ENCODE measurements at places on chromosomes 11 and 22.

- DNase-seq, result no peak
Measured at GRCh38 chr11:35064114-35064800, 74.7 kb upstream of the CD44 start.

GRCh38 chr22:45451972-45452371 is 38.5 kb downstream of the RIBC2 start:
- DNase-seq, result no peak

GRCh38 chr11:15223318-15223717 is 108.6 kb downstream of the INSC start:
- DNase-seq, result no peak

DNA sequence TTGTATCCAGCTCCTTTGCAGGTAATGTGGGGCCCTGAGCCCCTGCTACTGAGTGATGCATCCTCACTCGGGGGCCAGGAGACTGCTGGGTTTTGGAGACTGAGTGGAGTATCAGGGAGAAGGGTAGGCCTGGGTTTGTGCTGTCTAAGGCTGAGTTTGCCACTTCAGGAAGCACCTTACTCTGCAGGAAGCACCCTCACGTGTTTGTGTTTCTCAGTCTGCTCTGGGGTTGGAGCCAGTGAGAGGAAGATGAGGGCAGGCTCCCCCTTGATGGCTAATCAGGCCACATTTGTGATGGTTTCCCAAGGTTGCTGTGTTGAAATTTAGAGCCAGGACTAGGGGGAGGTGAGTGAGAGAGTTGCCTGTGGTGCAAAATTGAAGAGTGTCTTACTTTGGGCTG is 13.7 kb upstream of the THY1 start:
- no peak for DNase-seq

- DNase-seq, result no peak
Measured at GRCh38 chr11:105582497-105582896, 27.4 kb upstream of the GRIA4 start.

DNA sequence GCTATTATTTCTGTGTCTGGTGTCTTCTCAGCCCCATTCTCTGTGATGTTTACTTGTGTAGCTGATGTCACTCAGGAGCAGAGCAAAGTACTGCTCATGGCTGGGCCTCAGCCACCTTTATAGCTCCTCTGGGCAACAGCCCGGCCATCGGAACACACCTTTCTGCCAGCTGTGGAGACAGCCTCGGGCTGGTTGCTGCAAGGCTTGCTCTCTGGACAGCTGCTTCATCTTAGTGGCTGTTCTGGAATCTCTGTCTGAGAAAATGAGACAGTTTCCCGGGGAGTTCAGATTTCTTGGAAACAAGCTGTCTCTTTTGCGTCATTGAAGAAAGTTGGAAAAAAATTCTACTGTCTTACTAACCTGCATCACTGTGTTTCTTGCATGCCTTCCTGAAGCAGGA is 20.0 kb downstream of the THY1 start:
- no peak for DNase-seq

DNA sequence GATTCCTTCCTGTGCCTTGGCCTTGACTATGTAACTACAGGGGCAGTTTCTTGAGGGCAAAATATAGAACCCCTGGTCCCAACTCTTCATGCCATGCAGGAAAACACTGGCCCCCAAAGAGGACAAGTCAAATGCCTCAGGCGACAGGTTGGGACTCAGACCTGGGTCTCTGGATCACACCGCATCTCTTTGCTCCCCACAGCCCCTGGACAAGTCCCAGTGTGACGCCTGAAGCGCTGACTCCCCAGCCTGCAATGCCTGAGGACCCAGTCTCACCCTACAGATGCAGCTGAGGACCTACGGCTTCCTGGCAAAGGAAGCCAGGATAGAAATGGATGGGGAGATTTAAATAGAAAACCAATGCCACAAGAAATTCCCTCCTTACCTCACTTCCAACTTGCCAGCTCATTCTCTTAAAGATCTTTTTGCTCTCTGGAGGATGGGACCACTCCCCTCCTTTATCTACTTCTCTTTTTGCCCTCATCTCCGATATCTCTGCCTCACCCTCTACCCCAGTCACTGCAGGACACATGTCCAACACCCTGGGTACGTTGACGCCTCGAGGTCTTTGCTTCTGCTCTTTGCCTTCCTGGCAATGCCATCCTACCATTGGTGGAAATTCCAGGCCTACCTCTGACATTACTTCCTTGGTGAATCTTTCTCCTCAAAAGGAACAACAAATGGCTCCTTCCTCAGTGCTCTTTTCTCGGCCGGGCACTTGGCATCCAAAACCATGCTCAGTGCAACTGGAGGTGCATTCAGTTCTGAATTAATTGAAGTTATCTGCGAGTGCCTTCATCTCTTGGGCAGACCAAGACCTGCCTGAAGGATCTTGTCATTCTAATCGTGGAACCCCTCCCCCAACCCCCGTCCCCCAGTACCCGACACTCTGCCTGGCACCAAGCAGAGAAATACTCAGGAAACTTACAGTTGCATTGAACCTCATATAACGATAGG is 2.0 kb upstream of the PRDM11 start:
- DNase-seq, result no peak

DNA sequence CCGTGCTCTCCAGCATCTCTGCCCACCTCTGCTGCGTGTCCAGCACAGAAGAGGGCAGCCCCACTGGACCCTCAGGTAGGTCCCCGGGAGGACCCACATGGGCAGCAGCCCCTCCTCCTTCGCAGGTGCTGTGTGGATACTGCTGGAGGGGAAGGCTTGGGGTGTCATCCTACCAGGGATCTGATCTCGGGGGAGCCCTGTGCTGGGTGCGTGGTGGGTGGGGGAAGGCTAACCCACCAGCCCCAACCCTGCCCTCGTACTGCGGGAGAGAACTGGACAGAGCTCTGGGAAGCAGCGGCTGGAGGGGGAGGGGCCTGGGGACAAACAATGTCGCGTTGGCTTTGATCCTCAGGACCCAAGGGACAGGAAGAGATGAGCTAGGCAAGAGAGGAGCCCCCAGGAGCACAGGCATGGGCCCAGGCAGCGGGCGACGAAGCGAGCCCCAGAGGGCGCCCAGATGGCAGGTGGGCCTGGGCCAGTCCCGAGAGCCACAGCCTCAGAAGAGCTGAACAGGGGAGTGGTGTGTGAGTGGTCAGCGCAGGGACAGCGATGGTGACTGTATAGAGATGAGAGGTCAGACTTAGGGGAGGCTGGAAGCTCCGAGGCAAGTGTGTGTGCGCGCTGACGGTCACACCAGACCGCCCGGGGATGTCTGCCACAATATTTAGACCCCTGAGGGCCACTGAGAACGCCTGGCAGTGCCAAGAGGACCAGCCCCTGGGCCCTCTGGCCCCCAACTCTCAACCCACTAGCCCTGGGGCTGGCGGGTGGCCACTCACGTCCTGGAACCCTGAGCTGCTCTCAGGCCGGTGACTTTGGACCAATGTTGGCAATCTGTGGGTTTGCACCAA is 1.4 kb upstream of the PIM3 start:
- DNase-seq, result no peak

DNA sequence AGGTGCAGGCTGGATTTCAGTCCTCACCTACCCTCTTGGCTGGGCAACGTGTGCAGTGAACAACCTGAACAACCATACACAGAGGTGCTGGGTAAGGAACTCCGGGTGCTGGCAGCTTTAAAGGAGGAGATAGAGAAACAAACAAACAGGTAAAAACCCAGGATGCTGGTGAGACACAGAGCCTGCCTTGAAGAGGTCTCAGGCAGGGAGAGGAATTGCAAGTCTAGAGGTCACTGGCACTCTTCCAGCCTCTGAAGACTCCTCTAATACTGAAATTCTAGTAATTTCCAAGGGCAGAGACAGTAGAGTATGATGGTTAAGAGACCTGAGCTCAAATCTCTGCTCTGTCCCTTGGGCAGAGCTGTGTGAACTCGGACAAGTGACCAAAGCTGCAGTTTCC is 192.5 kb downstream of the CEP164 start:
- DNase-seq, result no peak

GRCh38 chr22:45807156-45807915 is 135.7 kb downstream of the ATXN10 start:
- no peak for DNase-seq

DNA sequence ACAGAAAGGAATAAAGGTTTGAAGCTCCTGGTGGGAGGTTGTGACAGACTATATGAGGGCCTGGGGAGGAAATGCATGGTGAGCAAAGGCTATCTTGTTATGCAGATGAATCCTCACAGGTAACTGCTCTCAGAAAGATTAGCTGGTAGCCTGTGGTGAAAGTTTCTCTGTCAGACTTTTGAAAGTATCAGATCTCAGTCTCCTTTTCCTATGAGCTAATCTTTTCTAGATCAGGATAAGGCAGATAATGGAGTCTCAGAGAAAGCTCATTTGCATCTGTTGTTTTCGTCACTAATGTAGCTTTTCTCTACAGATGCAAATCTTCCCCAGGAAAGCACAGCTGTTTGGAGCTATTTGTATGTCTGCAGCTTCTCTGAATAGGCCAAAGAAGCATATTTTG is 21.0 kb upstream of the OR6X1 start:
- no peak for DNase-seq

DNA sequence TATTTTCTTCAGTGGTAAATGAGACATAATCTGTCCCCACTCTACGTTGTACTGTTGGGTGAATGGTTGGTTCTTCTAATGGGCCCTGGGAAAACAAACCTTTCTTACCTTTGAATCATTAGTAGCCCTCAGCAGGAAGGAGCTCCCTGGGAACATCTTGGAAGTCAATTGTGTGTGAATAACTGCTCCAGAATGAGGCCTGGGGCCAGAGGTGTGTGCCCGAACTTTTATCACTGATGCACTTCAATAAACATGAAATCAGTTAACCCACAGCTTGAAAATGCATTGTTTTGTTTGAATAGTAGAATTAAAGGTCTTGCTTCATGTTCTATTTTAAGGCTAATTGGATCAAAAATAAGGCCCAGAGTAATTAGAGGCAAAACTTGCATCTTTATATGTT is 67.1 kb downstream of the NAV2 start:
- DNase-seq, result no peak

- no peak for DNase-seq
Measured at GRCh38 chr11:76672431-76673175, 2.1 kb upstream of the LRRC32 start.

GRCh38 chr11:119772641-119773415 is 43.8 kb upstream of the NECTIN1 start:
- DNase-seq, result no peak

DNA sequence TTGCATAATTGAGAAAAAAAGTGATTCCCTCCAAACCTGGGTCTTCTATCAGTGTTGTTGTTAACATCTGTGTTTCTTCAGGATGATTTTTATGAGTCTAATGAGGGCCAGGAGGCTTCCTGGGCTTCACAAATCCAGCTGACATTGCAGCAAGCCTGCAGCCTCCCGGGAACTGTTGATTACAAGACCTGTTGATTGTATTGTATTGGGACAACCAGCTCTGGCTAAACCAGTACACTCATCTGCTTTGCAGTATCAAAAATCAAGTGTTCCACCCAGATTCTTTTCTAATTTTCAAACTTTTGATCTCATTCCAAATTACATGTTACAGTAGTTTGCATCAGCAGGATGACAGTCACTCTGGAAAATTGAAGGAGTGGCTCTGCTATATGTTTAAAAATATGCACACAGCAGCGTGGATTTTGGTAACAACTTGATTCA is 16.1 kb upstream of the PRSS23 start:
- DNase-seq, result no peak

- DNase-seq, result no peak
Measured at GRCh38 chr11:110858547-110858921, 146.3 kb upstream of the ARHGAP20 start.

DNA sequence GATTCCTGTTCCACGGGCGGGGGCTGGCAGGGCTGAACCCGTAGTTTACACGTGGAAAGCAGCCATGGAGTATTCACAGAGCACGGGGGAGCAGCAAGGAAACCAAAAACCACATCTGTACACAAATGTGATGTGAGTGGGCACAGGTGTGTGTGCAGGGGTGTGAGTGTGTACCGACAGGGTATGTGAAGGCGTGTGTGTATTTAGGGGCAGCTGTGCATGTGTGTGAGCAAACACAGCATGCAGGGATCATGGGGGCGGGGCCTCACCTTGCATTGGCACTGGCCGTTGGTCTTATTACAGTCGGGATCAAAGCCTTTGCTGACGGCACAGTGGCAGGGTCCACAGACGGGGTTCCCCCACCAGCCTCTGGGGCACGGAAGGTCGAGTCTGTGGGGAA is 58.4 kb downstream of the TRMU start:
- DNase-seq, result no peak

GRCh38 chr22:42173183-42173926 is 42.7 kb upstream of the CYP2D6 start:
- no peak for DNase-seq

- no peak for DNase-seq
Measured at GRCh38 chr22:25775531-25775930, 33.5 kb downstream of the MYO18B start.

- DNase-seq, result no peak
Measured at GRCh38 chr22:30198152-30198825, 48.3 kb downstream of the LIF start.

- DNase-seq, result no peak
Measured at GRCh38 chr11:47161890-47162289, 14.8 kb downstream of the ARFGAP2 start.

GRCh38 chr22:26753125-26753862 is 95.9 kb downstream of the MIAT start:
- DNase-seq, result no peak

- no peak for DNase-seq
Measured at GRCh38 chr11:132610216-132610615, 922.1 kb downstream of the OPCML start.

- peak; percentile 80 for DNase-seq
Measured at GRCh38 chr11:72091292-72091691, 10.6 kb downstream of the LRRC51 start.

GRCh38 chr11:29018631-29019030 is 910.4 kb downstream of the METTL15 start:
- DNase-seq, result no peak

- DNase-seq, result no peak
Measured at GRCh38 chr11:69263736-69264052, 30.3 kb upstream of the MYEOV start.

- no peak for DNase-seq
Measured at GRCh38 chr22:47083379-47083986, 321.0 kb downstream of the TBC1D22A start.

GRCh38 chr11:108857382-108857781 is 192.5 kb downstream of the DDX10 start:
- DNase-seq, result no peak

DNA sequence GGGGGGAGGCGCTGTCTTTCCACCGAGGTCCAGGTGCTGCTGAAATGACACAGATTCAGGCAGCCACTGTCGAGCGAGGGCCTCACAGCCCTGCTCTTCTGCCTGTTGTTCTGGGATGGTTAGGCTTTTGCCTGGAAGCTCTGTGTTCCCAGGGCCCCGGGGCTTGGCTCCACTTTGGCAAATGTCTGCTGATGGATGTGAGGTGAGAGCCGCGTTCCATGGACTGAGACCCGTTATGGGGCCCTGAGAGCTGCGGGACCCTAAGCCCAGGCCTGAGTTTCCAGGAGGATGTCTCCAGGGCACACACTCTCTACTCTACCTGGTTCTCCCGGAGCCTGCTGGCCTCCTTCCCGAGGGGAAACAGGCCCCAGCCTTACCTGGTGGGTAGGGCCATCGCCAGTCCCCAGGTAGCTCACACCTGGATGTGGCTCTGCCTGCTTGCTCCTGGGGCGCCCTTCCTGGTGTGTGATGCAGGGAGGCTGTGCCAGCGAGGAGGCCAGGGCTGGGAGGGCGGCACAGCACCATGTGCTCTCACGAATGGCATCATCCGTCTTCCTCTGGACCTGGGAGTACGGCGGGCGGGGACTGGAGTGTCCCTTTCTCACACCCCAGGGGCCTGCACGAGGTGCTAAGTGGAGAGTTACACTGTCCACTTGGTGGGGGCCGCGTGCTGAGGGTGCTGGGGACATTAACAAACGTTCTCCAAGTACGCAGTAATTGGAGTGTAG is 435.5 kb downstream of the TBC1D22A start:
- DNase-seq, result no peak

GRCh38 chr11:60985501-60985900 is 14.0 kb downstream of the CD6 start:
- DNase-seq, result peak; percentile 28
